ENCODE measurements at places on chromosomes 1 and 21. TPM values are rescaled to one million over a fixed set of nuclear protein-coding genes. Genes with fewer than 3 reads are reported as not detected.

The BLACAT1 gene
- not detected for total RNA-seq

The SMPDL3B gene
- 1.8 TPM for total RNA-seq

The AMY2B gene
- total RNA-seq = 24.2 TPM

The LRRC71 gene
- total RNA-seq = not detected

The DIO1 gene
- total RNA-seq = not detected

The DMRTA2 gene
- not detected for total RNA-seq

The HSPG2 gene
- 138 TPM for total RNA-seq

The COL9A2 gene
- 3.4 TPM for total RNA-seq

The CYP4B1 gene
- total RNA-seq = 77.2 TPM

The HTR6 gene
- not detected for total RNA-seq

The AMY1A gene
- not detected for total RNA-seq

The PSRC1 gene
- 4.1 TPM for total RNA-seq

The LCE3D gene
- total RNA-seq = 3.7 TPM

The C1orf56 gene
- total RNA-seq = 3.4 TPM

The TPTE gene
- total RNA-seq = not detected

The GPR25 gene
- not detected for total RNA-seq

The CENPL gene
- total RNA-seq = 6.8 TPM

All from suprapubic skin (tissue), 4 donors.